ENCODE measurements at places on chromosomes 7 and 10. TPM values are rescaled to one million over a fixed set of nuclear protein-coding genes. Genes with fewer than 3 reads are reported as not detected.

- DNase-seq = no peak
These were observed 232.4 kb downstream of the AHR start for GRCh38 chr7:17530741-17531421.

DNA sequence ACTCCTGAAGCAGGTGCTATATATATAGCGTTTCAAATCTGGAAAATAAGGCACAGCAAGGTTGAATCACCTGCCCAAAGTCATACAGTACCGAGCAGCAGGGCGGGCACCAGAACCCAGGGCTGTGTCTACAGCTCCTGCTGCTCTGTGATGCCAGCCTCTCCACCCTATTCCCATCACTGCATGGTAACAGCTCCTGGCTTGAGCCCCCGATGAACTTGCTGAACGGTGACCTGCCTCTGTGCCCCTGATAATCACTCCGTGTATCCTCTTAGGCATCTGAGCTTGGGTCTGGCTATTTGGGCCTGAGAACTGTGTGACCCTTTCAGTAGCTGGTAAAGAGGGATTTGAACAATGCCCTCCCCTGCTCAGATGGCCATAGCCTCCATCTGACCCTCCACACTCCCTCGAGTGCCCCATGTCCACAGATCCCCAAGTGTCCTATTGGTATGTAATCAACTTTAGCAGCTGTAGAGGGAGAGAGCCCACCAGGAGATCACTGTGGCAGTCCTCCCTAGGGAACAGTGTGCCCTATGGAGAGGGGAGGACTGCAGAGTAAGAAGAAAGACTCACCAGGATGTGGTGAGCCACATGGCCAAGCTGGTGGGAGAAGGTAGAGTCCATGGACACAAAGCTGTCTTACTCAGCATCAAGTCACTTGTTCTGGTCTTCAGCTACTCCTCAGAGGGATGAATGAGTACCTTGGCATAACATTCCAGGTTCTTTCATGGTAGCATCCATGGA lies 1.1 kb upstream of the ARHGAP22 start:
- DNase-seq = no peak

DNA sequence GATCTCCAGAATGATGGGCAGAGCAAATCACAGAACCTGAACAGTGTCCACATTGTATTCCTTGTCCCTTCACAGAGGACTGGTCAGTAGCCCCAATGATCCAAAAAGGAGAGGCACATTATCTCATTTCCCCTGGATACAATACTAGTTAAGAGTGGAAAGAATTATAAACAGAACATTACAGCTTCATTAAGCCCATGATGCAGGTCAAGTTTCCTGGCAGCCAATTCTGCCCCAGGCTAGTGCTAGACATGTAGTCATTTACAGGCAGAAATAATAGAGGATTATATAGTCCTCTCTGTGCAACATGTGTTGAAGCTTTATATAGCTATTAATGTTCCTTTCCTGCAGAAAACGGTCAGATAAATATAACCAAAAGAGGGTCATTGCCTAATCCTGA lies 124.3 kb upstream of the WNT16 start:
- DNase-seq = no peak

GRCh38 chr7:116348346-116348745 lies 138.0 kb downstream of the TES start:
- DNase-seq = no peak

DNA sequence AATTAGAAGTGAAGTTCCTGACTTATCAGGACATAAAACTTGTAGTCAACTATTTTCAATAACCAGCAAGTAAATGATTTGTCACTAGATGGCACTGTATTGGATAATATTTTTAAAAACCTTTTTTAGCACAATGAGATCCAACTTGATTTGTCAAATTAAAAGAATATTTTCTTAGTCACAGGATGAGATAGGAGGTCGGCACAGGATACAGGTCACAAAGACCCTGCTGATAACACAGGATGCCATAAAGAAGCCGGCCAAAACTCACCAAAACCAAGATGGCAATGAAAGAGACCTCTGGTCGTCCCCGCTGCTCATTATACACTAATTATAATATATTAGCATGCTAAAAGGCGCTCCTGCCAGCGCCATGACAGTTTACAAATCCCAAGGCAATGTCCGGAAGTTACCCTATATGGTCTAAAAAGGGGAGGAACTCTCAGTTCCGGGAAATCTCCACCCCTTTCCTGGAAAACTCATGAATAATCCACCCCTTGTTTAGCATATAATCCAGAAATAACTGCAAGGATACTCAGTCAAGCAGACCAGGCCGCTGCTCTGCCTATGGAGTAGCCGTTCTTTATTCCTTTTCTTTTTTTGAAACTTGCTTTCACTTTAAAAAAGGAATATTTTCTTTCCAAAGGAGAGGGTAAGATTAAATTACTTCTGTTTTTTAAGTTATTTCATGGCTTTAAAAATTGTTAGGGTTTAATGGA lies 255.7 kb upstream of the MKLN1 start:
- peak; percentile 46 for DNase-seq

DNA sequence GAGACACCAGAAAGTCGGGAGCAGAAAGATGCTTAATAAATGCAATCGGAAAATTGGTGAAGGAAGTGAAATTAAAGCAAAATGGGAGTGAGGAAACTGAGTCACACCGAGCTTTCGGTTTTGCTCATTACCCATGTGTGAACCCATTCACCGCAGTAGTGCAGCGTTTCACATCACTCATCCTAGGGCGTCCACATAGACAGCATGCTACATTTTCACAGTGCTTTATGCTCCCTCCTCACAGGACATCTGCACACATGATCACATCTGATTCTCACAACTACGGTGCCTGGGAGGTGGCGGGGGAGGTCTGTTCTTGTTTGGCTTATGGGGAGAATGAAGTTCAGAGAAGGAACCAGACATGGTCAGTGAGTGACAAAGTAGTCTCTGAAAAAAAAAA lies 36.6 kb upstream of the ATP6V0A4 start:
- no peak for DNase-seq

- DNase-seq = no peak
These were observed 69.0 kb downstream of the SNX10 start for GRCh38 chr7:26360650-26361049.

GRCh38 chr10:75239096-75239790 lies 3.5 kb upstream of the COMTD1 start:
- DNase-seq = no peak

DNA sequence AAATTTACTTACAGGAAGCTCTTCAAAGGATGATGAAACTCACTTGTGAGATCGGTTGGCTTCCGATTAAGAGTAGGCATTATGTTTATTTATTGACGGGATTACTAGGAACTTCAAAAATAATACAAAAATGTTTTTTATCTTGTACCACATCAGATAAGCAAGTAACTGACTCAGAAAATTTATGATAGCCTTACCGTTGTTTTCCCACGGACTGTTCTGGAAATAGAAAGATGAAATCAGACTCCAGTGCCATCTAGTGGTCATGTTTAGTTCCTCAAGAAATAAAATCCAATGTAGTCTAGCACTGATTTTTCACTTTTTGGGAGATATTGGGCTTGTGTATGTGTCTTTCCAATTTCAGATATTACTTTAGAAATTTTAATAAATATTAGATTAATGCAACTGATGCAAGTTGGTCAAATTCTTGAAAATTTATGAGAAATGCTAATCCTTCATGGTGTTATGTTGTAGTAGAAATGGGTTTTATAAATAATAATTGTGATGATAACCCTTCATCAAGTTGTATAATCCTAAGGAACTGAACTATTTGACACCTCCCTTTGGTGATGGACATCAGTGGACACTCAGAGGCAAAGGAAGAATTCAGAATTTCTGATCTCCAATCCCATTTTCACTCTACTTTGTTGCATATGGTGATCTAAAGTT lies 168.8 kb downstream of the TMEM26 start:
- DNase-seq = peak; percentile 15

DNA sequence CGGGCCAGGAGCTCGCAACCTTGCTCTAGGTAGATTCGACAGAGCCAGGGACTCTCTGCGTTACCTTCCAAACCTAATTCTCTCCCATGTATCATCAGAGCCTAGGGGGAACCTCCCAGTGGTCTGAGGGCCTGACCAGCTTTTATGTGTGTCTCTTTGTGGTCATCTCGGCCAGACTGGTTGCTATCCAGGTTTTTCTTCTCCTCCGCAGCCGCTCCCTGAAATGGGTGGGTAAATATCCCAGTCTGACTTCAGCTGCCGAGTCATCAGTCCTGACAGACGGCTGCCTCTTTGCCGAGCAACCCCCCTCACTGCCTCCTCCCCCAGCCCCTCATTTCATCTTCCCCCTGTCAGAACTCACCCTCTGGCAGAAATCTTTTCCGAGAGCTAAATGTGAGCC lies 578.1 kb downstream of the LRMDA start:
- DNase-seq = no peak

DNA sequence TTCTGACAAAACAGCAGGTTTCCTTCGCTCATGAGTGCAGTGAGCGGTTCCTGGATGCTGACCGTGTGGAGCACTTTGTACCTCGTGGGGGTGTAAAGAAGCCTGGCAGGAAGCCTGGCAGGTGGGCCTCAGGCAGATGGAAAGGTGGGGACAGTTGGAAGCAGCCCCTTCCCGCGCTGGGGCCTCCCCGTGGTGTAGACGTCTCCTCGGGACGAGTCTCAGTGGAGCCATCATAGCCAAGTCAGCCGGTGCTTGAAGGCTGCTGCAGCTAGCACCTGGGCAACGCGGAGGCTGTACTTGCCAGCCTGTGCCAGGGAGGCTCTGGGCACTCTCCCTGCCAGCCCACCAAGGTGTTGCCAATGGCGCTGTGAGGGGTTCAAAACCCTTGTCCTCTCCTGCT lies 154.5 kb downstream of the WDR37 start:
- DNase-seq = no peak

DNA sequence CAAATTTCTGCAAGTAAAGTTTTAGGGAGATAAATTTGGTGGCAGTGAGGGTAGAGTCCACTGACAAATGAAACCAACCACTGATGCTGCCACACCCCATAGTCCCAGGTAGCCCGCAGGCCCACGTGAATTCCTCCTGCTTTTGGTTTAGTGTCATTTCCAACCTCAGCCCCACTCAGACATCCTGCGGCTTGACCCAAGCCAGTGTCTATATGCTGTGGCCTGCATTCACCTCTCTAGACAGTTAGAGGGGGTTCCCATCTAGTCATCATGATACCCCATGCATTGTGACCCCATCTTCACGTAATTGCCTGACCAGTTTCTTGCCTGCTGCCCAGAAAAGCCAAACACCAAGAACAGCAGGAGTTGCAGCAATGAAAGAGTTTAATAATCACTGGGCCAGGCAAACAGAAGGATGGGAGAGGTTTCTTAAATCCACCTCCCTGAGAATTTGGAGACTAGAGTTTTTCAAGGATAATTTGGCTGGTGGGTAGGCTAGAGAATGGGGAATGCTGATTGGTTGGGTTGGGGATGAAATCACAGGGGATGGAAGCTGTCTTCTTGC lies 332.0 kb upstream of the GALNT17 start:
- DNase-seq = no peak

- DNase-seq = no peak
These were observed 92.8 kb upstream of the PALS2 start for GRCh38 chr7:24480501-24480900.

GRCh38 chr7:157002819-157003421 lies 7.5 kb downstream of the MNX1 start:
- no peak for DNase-seq

DNA sequence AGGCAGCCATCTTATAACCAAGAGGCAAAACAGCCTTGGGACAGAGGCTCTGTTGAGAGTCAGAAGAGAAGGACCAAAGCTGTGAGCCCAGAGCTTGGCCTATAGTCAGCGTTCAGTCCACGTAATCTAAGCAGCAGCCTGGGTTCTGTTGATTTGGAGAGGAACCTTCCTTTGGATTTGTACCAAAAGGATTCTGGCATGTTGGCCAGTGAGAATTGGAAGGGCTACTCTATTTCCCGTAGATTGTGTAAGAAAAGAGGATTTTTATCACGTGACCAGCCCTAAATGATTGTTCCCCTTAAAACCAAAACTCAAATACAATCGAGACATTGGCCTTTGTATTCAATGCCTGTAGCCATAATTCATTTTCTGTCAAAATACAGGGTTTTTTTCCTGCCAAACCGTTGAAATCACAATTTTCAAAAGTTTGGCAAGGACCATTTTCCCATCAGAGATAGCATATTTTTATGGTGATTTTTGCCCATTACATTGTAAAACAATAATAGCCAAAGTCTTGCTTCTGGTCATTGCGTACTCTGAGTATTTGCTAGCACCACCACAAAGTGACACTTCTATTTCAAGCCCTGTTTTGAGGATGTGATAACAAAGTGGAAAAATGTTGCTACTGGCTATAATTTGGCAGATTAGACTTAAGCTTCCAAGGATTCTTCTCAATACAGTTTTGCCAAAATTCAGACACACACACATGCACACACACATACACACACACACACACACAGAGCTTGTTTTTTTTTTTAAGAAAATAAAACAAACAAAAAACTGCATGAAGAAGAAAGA lies 23.1 kb upstream of the BMPER start:
- no peak for DNase-seq

DNA sequence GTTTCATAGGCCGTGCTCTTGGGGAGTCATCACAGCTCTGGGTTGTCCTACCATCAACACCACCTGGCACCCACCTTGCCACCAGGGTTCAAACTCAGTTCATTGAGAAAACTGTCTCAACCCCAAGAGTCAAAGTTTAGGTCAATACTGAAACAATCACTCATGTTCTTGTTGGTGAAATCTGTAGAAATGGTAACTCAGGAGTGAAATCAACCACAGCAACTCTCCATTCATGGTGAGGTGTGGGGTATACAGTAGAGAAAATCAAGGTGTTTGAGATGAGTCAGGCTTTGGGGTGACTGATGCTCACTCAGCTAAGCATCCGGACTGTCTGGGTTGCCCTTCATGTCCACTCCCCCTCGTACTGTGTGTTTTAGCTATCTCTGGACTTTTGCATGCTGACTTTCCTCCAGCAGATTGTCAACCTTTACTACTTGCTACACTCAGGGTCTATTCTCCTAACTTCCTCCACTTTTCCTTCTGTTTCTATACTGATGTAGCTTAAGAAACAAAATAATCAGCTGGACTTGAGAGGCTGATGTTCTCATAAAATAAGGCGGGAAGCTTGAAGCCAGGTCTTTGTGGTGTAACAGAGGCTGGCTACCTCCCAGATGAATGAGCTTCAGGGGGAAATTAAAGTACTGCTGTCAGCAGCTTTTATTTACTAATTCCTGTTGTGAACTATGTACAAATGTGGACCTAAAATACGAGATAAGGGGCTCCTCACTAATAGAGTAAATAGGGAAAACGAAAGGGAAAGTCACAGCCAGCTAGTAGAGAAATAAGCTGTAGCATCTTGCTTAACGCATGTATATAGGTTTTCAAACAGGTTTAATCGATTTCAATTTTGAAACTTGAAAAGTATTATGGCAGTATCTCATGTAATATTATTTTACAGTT lies 173.6 kb upstream of the AKR1E2 start:
- no peak for DNase-seq

GRCh38 chr7:81267508-81267907 lies 348.7 kb upstream of the SEMA3C start:
- peak; percentile 25 for DNase-seq

The ZP3 gene
- 19.5 TPM for polyA plus RNA-seq

The HOXA6 gene
- 2.1 TPM for polyA plus RNA-seq

The SKAP2 gene
- 24.3 TPM for polyA plus RNA-seq

The MRLN gene
- polyA plus RNA-seq = not detected

The MAGI2 gene
- polyA plus RNA-seq = 0.53 TPM

The PDGFA gene
- polyA plus RNA-seq = 14.9 TPM

The SPAM1 gene
- not detected for polyA plus RNA-seq

The JCAD gene
- polyA plus RNA-seq = 5.5 TPM
